ENCODE measurements at places on chromosomes 3 and 15. TPM values are rescaled to one million over a fixed set of nuclear protein-coding genes. Genes with fewer than 3 reads are reported as not detected.

The CISH gene
- 30.8 TPM for total RNA-seq

The MEX3B gene
- total RNA-seq = 0.91 TPM

The RETNLB gene
- total RNA-seq = not detected

The NEK4 gene
- total RNA-seq = 27.9 TPM

The MESP2 gene
- total RNA-seq = 0.47 TPM

The TIPIN gene
- 7.5 TPM for total RNA-seq

The ACKR4 gene
- 1.0 TPM for total RNA-seq

The ST8SIA2 gene
- 0.38 TPM for total RNA-seq

The MB21D2 gene
- 3.9 TPM for total RNA-seq

The CPNE9 gene
- total RNA-seq = 0.16 TPM

The CYP1A1 gene
- 0.13 TPM for total RNA-seq

Measured in kidney (tissue), 22 donors.